ENCODE measurements at places on chromosomes 1 and 21.

GRCh38 chr1:156781585-156782186 lies 14.4 kb downstream of the PRCC start:
- DNase-seq = no peak

DNA sequence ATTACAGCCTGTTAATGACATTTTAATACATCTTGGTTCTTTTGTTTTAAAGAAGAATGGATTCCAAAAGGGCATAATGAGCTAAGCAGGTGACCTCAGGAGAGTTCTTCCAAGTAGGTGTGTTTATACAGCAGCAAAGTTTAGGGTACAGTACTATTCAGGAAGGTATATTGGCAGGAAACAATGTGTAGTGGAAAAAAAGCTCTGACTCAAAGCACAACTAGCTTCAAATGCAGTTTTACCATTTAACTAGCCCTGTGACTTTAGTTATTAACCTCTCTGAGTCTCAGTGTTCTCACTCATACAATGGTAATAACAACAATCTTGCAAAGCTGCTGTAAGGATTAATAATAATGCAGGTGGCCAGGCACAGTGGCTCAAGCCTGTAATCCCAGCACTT lies 29.9 kb downstream of the FAF1 start:
- no peak for DNase-seq

- DNase-seq = no peak
These were observed 52.6 kb downstream of the TRABD2B start for GRCh38 chr1:47944561-47944960.

DNA sequence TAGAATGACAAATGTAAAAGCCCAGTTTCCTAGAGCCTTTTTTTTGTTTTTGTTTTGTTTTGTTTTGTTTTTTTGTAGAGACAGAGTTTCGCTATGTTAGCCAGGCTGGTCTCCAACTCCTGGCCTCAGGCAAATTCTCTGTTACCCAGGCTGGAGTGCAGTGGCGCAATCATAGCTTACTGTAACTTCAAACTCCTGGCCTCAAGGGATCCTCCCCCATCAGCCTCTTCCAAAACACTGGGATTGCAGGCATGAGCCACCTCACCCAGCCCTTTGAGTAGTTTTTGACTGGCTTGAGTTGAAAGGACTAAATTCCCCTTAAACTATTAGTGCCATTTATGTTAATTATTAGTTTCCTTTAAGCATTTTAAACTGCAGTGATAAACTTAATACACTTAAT lies 28.8 kb upstream of the ZBTB18 start:
- DNase-seq = no peak

GRCh38 chr1:181112071-181112929 lies 23.8 kb downstream of the IER5 start:
- DNase-seq = peak; percentile 89

GRCh38 chr1:151992303-151993083 lies 1.2 kb downstream of the S100A10 start:
- peak; percentile 94 for DNase-seq

DNA sequence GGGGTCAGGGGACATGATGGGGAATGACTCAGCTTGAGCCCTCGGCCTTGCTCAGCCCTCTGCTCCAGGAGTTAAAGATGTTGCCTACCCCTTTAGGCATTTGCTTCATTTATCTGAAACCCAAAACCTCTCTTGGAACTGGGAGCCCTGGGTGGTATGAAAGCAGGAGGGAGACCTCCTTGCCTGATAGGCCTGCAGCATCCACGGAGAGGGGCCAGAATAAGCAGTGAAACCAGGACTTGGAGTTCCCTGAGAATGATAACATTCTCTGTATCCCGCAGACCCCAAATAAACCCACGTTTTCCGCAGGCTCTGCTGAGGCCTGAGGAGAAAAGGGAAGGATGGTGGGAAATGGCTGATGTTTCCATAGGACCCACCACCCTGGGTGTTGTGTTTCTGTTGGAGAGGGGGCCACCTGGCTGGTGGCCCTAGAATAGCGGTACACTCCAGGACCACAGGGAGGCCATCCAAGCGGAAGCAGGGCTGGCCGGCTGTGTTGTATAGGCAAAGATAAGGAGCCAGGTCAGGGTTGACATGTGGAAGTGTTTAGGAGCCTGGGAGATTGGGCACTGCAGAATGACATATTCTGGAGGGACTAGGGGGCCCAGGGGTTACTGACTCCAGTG lies 77.4 kb downstream of the FOXD2 start:
- DNase-seq = no peak

- DNase-seq = no peak
These were observed 58.5 kb upstream of the ACTL8 start for GRCh38 chr1:17696417-17697301.

GRCh38 chr1:57112148-57112547 lies 146.3 kb upstream of the C8B start:
- no peak for DNase-seq

GRCh38 chr1:198681831-198682759 lies 43.3 kb downstream of the PTPRC start:
- peak; percentile 68 for DNase-seq

- peak; percentile 33 for DNase-seq
These were observed 15.7 kb downstream of the FOXJ3 start for GRCh38 chr1:42319128-42319851.

DNA sequence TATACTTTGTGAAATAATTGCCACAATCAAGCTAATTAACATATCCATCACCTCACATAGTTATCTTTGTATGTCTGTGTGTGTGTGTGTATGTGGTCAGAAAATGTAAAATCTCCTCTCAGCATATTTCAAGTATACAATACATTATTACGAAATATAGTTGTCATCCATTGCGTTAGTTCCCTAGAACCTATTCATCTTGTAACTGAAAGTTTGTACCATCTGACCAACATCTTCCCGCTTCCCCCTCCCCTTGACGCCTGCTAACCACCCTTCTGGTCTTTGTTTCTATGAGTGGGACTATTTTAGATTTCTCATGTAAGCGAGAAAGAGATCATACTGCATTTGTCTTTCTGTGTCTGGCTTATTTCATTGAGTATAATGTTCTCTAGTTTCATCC lies 455.3 kb downstream of the KCNT2 start:
- DNase-seq = no peak

DNA sequence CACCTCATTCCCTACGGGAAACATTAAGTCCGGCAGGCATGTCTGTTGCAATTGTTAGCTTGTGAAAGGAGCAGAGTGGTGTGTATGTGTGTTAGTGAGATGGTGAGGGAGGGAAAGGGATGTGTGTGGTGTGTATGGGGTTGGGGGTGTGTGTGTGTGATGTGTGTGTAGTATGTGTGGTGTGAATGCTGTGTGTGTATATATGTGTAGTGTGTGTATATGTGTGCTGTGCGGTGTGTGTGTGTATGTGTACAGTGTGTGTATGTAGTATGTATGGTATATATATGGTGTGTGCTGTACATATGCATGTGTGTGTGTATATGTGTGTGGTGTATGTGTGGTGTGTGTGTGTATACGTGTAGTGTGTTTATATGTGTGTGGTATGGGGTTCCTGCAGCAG lies 20.8 kb upstream of the BLACAT1 start:
- DNase-seq = no peak

DNA sequence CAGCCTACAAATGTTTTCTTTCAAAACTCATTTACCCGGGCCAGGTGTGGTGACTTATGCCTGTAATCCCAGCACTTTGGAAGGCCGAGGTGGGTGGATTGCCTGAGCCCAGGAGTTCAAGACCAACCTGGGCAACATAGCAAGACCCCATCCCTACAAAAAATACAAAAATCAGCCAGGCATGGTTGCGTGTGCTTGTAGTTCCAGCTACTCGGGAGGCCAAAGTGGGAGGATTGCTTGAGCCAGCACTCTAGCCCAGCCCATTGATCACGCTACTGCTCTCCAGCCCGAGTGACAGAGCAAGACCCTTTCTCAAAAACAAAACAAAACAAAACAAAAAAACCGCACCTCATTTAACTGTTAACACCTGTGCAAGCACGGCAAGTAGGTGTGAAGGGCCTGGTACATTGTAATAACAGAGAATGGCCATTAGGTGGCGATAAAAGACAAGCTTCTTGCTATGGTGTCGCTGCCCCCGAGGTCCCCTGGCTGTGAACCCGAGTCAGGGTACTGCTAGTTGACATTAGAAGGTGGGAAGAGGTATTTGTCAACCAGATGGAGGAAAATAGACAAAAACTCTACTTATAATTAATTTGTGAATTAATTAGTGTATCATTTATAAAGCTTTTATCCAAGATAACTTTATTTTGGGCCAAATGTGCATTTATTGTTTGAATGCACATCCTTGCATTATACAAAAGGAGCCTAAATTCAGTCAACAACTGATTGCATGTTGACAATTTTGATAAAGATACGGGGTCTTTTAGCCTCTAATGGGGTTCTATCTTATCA lies 66.5 kb downstream of the SH3BGR start:
- peak; percentile 50 for DNase-seq
